ENCODE measurements at places on chromosomes 12 and 14.

- DNase-seq, result no peak
Observed at GRCh38 chr12:54606556-54606955, 18.1 kb upstream of the PPP1R1A start.

DNA sequence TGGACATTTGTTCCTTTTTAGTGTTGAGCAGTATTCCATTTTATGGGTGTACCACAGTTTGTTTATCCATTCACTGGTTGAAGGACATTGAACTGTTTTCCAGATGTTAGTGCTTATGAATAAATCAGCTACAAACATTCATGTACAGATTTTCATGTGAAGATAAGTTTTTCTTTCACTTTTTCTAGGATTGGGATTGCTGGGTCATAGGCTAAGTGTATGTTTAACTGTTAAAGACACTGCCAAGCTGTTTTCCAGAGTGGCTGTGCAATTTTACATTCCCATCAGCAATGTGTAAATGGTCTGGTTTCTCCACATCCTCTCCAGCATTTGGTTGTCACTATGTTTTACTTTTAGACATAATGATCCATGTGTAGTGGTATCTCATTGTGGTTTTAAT is 14.0 kb upstream of the NID2 start:
- no peak for DNase-seq

DNA sequence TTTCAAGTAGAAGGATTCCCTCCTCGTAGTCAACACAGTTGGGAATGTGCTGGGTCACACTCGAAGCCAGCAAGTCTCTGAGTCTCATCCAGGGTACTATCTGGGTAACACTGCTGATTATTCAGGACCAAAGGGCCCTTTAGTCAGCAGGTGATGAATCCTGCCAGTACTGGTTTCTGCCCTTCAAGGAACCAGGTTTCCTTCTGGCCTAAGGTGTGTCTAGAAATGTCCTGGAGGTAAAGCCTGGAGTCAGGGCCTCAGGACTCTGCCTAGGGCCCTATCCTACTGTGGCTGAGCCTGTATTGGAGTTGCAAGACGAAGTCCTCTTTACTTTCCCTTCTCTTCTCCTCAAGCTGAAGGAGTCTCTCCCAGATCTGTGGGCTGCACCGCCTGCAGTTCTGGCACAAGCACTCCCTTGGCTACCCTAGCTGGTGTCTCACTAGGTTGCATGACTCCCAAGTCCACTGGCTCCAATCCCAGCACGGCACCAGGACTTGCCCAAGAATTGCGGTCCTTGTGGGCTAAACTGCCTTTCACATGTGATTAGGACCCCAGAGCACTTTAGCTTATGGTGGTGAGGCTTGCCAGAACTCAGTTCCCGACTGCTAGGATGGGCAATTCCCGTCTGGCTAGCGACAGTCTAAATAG is 193.7 kb upstream of the PDE3A start:
- DNase-seq, result no peak

DNA sequence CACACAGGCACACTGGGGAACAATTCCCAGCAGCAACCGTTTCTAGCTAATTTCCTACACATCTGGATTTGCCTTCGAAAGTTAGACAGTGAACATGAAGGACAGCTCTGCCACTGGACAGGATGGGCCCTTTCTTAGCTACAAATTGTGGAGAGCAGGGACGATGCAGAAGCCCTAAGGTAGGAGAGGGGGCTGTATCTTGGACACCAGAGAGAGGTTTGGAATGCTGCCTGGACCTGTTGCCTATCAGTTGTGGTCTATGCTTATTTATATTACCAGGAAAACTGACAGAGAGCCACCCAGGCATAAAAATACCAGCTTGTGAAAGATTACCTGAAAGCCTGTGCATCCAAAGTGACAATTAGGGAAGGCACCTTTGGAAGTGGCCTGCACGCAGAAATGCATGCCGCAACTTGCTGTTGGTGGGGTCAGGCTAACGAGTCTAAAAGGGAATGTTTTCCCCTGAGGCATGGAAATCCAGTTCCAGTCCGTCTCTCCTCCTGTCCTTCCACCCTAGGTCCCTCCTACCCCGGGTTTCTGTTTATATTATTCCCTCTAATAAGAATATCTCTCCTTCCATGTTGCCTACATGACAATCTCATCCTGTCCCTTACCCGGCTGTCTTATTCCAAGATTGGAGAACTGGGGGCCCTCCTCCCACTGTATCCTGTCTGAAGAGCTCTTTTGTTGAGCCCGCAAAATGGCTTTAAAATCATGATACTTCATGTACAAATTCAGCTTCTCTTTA is 60.2 kb downstream of the MDM2 start:
- DNase-seq, result no peak

- no peak for DNase-seq
Observed at GRCh38 chr12:95202691-95203486, 14.4 kb downstream of the FGD6 start.

DNA sequence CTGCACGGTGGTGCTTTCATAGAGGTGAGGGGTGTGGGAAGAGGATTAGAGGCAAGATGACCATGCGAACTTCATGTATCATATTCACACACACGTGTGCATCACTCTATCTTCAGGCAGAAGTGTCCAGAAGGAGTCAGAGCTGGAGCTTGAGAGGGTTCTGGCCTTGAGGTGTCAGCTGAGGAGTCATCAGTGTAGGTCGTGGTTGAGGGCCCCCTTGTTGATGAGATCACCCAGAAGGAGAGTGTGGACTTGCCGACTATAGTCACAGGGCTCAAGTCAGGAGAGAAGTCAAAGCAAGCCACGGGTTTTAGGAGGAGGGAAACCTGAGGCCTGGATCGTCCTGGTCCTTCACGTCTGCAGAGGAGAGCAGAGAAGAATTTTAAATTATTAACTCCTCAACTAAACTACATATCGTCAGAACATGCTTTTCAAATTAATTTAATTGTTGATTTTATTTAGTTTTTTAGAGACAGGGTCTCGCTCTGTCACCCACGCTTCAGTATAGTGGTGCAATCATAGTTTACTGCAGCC is 25.4 kb downstream of the EML1 start:
- DNase-seq, result no peak

GRCh38 chr12:20576528-20576927 is 118.6 kb upstream of the SLCO1C1 start:
- DNase-seq, result no peak

- peak; percentile 91 for DNase-seq
Observed at GRCh38 chr12:6423267-6424007, 21.3 kb upstream of the CD27 start.

DNA sequence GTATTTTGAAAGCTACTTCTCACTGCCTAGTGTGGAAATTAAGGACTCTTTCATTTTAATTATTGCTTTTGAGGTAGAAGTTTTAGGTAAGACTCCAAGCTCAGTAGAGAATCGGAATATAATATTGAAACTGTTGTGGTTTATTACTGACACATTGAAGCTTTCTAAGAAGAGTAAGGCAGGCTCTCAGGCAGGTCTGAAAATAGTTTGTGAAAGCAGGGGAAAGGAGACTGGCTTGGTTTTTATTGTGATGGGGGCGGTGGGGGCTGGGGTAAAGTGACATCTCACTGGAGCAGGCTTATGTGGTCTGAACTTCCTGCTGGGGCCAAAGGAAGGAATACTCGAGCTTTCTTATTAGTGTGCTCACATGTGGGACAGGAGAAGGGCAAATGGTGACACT is 79.5 kb downstream of the OTOGL start:
- DNase-seq, result no peak

GRCh38 chr14:20820063-20820904 is 17.6 kb upstream of the RNASE1 start:
- DNase-seq, result no peak

DNA sequence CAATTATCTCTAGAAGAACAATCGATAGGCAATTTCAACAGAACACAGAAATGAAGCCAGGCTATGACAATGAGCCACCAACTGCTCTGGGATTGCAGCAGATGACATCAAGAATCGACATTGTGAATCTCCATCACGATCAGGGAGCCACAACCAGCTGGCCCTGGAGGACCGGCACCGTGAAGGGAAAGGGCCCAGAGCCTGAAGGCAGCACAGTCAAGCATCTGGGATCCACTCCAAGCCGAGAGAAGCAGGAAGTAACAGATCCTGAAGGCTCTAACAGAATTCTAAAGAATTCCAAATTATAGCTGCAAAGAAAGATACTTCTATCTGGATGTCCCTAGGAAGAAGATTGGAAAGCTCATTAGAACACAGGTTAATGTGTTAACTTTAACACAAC is 61.0 kb downstream of the LRRC74A start:
- no peak for DNase-seq

DNA sequence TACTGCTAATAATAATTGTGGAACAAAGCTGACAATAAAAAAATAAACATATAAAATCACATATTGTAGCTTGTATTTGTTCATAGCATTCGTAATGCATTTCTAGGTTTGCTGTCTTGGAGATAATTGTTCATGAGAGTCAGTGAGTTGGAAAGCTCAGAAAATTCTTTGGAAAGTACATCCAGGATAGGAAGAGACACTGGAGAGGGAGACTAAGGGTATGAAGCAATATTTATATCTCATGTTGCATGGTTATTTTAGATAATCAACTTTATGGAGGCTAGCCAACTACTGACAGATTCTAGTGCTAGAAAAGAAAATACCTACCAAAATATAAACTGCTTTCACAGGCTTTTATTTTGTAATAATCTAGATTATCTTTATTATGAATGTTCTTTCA is 1095.2 kb downstream of the FSCB start:
- DNase-seq, result no peak

DNA sequence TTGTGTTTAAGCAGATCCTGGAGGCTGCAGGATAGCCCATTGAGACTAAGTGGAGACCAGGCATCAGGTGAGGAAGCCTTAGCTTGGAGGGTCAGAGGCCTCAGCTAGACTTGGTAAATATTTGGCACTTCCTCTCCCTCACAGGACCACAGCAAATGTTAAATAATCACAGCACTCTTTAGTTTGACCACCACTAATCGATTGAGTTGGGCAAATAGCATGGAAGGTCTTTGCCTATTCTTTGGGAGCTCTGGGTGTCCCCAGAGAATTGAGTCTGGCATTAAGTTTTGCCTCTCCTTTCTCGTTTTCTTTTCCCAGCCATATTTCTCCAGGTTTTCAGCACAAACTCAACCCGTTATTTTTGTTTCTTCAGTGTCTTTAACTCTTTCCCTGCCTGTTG is 61.4 kb downstream of the ETV6 start:
- no peak for DNase-seq

GRCh38 chr12:53380794-53381730 is 1.1 kb downstream of the SP1 start:
- no peak for DNase-seq

DNA sequence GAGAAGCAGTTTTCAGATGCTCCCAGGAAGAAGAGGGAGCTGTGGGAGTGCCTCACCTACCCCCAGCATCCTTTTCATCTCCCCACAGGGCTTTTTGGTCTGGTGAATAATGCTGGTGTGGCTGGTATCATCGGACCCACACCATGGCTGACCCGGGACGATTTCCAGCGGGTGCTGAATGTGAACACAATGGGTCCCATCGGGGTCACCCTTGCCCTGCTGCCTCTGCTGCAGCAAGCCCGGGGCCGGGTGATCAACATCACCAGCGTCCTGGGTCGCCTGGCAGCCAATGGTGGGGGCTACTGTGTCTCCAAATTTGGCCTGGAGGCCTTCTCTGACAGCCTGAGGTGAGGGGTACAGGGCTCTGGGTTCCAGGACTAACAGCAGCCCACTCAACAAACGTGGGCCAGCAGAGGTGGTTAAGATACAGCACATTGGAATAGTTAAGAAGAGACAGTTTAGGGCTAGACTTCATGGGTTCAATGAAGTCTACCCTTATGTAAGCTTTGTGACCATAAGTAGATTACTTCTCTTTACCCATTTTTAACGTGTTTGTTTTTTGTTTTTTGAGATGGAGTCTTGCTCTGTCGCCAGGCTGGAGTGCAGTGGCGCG is 1.5 kb downstream of the RDH5 start:
- no peak for DNase-seq

DNA sequence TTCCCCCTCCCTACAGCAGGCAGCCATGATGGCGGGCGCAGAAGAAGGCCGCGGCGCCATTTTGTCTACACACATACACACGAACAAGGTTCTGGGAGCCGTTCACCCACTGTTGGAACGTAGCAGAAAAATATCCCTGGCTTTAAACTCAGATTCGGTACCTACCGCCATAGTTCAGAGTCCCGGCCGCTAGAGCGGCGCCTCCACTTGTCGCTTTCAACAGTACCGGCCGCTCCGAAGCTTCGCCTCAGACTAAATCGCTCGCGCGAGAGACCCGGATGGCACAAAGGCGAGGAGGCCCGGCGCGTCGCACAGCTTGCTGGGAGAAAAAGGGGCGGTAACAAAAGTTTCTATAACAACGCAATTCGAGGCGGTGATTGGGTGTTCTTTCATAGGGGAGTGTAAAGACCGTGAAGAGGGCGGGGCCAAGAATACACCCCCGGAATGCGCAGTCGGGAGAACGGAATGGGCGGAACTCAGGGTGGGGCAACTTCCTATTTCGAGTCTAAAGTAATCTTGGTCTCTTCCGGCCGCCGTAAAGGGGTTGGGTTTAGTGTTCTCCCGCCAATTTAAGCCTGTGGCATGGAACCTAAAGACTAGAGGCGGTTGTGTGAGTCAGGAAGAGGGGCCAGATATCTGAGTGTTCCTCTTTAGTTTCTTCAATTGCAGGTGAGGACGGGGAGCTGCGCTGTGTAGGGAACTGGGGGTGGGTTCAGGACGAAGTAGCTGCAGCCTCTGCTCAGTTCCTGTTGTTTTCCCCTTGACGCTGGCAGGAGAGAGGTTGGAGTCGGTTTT is at the start of the genes KNTC1 and RSRC2:
Gene KNTC1 (plus strand): TSS at position 567 of the 795 bp plus-strand sequence. CDS start 2,815 bp downstream, outside the sequence.
Gene RSRC2 (minus strand): TSS at position 254 of the 795 bp plus-strand sequence. CDS start 83 bp downstream, at position 171.
- peak; percentile 100 for DNase-seq

- no peak for DNase-seq
Observed at GRCh38 chr12:111840807-111841206, 1.2 kb upstream of the MAPKAPK5 start.

- DNase-seq, result no peak
Observed at GRCh38 chr12:95429172-95429510, 44.8 kb upstream of the METAP2 start.

GRCh38 chr12:64494998-64495729 is 43.2 kb downstream of the TBK1 start:
- no peak for DNase-seq

GRCh38 chr12:113065126-113066007 is 8.8 kb downstream of the DTX1 start:
- DNase-seq, result no peak

GRCh38 chr12:78494911-78495310 is 369.7 kb upstream of the SYT1 start:
- no peak for DNase-seq

- no peak for DNase-seq
Observed at GRCh38 chr14:21043387-21043973, 1.3 kb downstream of the RNASE7 start.

- DNase-seq, result no peak
Observed at GRCh38 chr12:6522193-6522592, 12.1 kb upstream of the GAPDH start.

DNA sequence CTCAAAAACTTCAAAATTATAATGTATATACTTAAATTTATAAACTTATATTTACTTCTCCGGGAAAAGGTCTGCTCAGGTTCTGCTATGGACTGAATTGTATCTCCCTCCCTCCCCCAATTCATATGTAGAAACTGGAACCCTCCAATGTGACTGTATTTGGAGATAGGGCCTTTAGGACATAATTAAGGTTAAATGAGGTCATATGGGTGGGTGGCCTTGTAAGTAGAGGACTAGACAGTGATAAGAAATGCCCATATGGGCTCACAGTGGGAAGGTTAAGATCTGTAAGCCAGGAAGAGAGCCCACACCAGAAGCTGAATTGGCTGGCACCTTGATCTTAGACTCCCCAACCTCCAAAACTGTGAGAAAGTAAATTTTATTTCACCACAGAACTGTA is 84.5 kb downstream of the TAOK3 start:
- no peak for DNase-seq

Measured in NCI-H460 (cell line).